ENCODE measurements at places on chromosomes 1 and 21.

- DNase-seq: no peak
These were observed 59.9 kb downstream of the LDLRAD2 start for GRCh38 chr1:21871943-21872342.

DNA sequence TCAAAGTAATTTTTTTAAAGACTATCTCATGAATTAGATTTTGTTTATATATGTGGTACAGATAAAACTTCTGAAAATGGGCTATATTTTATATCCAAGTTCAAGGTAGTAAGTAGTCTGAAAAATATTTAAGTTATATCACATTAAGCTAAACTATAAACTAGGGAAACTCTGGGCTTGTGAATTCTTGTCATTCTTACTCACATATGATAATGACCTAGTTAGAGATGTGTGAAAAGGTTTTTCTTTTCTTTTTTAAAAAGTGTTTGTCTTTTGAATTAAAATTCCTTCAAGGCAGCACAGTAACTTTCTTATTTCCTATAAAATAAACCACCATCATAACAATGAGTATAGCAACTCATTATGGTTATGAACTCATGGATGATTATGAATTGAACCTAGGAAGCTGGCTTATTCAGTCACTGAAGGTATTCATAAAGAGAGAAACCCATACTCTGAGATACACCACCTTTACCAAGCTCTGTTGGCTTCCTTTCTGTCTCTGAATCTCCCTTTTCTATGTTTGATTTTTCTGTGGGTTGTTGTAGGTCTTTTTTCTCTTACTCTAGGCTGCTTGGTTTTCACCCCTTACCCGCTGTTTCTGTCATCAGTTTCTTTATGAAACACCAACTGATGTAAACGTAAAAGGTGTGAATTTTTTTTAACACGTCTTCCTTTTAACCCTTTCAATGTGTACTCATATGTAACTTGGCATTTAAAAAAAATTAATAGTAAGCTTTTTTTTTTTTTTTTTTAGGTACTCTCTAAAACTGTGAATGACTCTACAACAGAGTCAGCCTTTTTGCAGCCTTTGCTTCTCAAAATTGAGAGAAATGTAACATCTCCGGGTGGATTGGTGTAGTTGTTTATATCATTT is 25.2 kb downstream of the IL12RB2 start:
- no peak for DNase-seq

DNA sequence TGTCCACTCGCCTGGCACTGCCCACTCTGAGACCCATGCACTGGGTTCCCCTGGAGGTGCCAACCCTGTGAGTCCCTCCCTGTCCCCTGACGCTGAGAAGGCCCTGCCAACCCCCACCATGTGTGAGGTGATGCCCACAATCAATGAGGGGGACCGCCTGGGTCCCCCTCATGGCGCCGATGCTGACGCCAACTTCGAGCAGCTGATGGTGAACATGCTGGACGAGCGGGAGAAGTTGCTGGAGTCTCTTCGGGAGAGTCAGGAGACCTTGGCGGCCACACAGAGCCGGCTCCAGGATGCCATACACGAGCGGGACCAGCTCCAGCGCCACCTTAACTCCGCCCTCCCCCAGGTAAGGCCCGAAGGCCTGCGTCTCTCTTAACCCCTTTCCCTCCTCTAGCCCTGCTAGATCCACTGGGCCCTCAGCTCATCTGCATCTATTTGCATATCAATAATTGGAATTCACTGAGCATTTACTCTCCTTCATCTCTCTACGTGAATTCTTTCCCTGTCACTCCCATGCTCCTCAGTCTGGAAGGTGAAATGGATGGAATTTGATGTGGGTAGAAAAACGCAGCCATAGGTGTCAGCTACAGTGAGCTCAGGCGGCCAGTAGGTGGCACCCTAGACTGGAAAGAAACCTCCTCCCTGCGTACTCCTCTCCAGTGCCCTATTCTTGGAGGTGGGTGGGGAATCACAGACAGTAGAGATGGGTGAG is 12.8 kb downstream of the PPFIA4 start:
- DNase-seq: no peak

GRCh38 chr21:39007985-39008384 is 175.3 kb downstream of the PSMG1 start:
- no peak for DNase-seq

DNA sequence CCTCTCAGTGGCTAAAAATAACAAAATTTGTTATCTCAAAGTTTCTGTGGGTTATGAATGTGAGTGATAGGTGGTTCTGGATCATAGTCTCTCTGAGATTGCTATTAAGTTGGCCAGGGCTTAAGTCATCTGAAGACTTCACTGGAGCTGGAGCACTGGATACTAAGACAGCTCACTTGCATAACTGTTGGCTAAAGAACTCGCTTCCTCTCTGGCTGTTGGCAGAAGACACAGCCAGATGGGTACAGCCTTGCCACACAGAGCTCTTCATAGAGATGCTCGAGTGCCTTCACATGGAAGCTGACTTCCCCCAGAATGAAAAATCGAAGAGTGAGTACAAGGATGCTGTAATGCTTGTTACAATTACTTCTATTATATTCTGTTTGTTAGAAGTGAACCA is 333.8 kb downstream of the ZP4 start:
- DNase-seq: no peak

DNA sequence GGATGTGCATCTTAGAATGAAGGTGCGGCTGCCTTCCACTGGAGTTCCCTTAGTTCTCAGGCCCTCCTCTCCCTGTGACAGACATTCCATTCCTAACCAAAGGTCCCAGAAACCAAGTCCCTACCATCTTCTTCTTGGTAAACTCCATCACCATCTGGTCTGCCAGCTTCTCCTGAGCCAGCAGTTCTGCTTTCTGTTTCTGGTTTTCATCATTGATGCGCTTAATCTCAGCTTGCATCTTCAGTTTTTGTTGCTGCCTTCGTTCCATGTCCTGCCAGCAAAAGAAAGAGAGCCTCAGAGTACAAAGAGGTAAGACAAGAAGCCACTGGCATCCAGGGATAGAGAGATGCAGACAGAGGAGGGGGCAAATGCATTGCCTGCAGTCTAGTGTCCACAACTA is 18.0 kb upstream of the VSIG8 start:
- DNase-seq: no peak

- DNase-seq: no peak
These were observed 33.3 kb upstream of the KCNE1 start for GRCh38 chr21:34545079-34545884.

GRCh38 chr1:77900687-77901293 is 12.4 kb downstream of the NEXN start:
- DNase-seq: no peak

DNA sequence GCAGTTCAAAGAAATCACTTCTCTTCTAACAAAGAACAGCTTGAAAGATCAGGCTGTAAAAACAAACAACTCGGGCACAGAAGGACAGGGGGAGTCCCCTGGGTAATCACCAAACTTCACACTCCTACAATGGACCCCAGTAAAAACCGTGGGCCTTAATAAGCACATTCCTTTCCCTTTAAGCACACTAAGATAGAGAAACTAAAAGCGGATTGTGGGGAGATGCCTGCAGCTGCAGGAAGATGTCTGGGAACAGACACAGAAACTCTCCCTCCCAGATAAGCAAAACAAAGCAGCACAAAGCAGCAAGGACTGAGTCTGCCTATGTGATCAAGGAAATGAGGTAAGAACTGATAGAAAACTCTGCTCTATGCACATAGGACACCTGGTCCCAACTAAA is 37.6 kb upstream of the CTBS start:
- DNase-seq: no peak

GRCh38 chr1:69567652-69568420 is at the start of gene LRRC7:
TSS of gene LRRC7 (plus strand) at chr1:69567922. CDS start at chr1:69568640, 718 bp downstream.
- DNase-seq: no peak

All from stimulated activated CD4-positive, alpha-beta T cell treated with anti-CD3 and anti-CD28 coated beads, Interleukin-1b, Interleukin-23, amount 100 ng/mL, for 1 hour (primary cell).